Stimulated activated naive B cell treated with anti-CD40 and anti-IgM and Interleukin-4, amounts not matched to agents 10 μg/mL and 1 μg/mL and 100 μg/mL, for 72 hours (primary cell): ENCODE measurements at places on chromosomes 1 and 21.

GRCh38 chr1:92136341-92136740, 56.2 kb downstream of the BTBD8 start:
- DNase-seq, result no peak

- DNase-seq, result no peak
Measured at GRCh38 chr1:35539073-35539823, 18.0 kb downstream of the KIAA0319L start.

GRCh38 chr1:226532553-226532952, 16.0 kb upstream of the STUM start:
- DNase-seq, result no peak

DNA sequence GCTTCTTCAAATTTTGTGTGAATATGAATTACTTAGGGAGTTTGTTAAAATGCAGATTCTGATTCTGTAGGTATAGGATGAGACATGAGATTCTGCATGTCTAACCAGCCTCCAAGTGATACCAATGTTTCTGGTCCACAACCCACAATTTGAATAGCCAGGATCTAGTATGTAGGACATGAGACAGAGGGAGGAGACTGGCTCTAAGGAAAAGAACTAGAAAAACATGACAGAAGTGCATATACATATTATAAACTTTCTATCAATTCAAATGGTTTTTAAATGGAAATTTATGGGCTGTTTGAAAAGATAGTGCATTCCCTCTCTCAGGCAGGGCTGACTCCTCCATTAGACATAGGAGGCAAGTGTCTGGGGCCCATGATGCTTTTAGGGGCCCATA, 33.9 kb upstream of the NPL start:
- DNase-seq, result no peak

- DNase-seq, result no peak
Measured at GRCh38 chr1:210750468-210750867, 383.5 kb downstream of the KCNH1 start.

DNA sequence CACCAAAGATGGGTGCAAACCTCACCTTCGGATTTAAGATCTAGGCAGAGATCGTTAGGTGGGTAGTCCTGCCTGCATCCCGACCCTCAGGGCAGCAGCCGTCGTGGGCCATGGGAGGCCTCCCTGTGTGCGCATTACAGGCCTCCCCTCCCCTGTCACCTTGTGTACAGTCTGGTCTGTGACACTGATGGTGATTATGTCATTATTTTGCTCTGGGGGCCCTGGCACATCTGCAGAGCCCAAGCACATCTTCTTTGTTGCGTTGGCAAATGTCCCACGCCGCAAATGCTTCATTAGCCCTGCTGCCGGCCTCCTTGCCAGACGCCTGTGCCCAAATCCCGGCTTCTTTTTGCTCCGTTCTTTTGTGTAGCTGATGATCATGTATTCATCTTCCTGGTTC, 31.7 kb downstream of the PROX1 start:
- DNase-seq, result no peak

DNA sequence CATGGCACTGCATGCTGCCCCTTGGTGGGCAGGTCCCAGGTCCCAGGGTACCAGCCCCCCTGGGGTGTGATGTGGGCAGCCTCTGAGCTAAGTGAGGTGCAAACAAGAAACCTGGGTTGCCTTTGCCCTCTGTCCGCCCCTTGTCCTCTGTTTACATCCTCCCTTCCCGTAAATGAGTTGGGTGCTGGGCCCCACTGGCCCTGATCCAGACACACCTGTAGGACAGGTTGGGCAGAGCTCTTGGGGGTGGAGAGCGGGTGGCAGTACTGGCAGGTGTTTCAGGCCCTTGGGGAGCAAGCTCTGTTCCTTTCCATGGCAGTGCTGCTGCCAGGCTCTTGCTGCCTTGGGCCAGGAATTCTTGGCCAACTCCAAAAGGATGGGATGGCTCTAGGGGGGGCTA, 35.8 kb downstream of the ELF3 start:
- DNase-seq, result no peak

DNA sequence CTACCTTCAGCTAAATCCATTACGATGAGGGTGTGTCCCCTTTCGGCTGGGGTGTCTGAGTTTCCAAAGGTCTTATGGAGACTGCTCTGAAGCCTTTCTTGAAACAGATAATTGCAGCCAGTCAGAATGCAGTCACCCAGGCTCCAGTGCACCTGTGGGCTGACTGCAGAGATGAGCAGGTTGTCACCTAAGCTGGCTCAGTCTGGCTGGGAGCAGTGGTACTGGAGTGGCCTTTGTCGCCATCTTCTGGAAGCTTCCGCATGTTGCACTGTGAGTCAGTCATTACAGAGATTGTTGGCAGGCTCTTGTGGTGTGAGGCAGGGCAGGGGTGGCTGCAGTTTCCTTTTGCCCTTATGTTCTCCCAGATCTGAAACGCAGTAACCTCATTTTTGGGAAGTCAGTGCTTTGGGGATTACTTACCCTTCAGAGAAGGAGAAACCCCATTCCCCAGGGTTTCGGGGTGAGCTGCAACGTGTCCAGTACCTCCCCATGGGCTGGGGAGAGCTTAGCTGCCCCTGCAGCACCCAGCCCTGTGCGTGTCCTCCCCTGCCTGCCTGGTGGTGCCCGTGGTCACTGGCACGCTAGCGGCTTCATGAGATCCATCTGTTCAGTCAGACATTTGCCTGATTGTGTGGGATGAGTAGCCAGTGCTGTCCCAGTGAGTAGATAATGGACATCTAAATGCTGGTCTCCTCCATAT, 48.0 kb downstream of the SMYD2 start:
- DNase-seq, result peak; percentile 60

DNA sequence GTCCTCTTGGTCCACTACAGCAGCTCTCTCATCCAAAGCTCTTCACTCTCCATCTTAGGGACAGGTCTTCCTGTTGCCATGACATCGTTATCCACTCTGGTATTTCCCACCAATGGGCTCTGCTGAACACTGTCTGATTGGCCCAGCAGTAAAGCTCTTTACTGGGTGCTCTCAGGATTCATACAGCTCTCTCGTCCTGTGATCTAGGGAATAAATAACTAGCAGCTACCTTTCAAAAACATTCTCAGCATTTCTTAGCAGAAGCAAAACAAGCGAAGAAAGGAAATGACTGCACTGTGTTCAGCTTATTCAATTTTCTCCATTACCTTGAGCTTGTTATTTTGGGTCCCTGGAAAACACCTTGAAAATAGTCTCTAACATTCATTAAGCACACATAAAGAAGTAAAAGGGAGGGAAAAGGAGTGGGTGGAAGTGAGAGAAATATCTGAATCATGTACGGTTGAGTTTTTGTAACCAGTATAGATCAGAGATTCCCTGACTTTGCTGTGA, 163.4 kb upstream of the SGIP1 start:
- peak; percentile 45 for DNase-seq

- no peak for DNase-seq
Measured at GRCh38 chr21:46226920-46227599, 1.5 kb downstream of the LSS start.

- DNase-seq, result no peak
Measured at GRCh38 chr21:44084496-44085241, 22.5 kb upstream of the PWP2 start.

DNA sequence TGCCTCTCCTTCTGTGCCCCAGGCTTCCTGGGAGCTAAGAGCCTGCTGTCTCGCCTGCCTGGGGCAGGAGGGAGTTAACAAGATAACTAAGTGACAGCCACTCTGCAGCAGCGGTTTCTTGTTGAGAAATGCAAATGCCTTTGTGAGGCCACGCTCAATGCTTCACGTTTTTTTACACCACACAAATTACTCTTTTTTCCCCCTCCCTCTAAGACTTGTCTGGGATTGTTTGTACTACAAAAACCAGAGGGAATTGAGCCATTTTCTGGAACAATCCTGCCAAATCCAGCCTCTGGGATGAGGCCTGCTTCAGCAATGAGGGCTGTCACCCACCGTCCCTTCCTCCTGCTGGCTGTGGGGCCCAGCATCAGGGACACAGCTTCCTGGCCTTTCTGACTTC, 119.6 kb downstream of the ACTL8 start:
- DNase-seq, result no peak

DNA sequence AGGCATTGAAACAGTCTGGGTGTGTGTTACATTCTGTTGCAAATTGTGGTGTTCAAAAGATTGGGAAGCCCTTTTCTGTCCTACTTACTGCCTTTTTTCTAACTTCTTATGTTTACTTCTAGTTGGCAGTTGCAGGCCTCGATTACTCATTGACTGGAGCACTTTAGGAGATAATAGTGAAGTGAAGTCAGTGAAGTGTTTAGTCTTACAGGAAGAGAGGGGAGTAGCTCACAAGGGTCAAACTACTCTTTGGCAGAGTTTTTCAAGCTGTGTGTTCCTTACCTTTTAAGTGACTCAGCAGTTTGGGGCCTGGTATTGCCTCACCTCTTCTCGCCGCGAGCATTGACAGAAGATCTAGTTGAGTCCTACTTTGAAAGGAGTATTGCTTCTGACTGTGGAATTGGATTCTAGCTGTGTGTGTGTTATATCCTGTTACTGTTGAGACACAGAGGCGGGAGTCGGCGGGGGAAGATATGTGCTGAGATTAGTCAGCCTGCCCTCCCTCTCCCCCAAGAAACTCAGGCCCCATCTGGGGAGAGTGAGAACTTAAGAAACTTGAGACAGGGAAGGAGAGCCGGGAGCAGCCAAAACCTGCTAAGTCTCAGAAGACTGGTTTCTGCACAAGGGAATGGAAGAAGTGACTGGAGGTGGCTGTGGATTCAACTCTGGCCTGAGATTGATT, 19.3 kb downstream of the AHCYL1 start:
- no peak for DNase-seq

GRCh38 chr1:41611932-41612450, 127.5 kb upstream of the EDN2 start:
- no peak for DNase-seq

- DNase-seq, result no peak
Measured at GRCh38 chr1:216332462-216332861, 90.8 kb downstream of the USH2A start.

DNA sequence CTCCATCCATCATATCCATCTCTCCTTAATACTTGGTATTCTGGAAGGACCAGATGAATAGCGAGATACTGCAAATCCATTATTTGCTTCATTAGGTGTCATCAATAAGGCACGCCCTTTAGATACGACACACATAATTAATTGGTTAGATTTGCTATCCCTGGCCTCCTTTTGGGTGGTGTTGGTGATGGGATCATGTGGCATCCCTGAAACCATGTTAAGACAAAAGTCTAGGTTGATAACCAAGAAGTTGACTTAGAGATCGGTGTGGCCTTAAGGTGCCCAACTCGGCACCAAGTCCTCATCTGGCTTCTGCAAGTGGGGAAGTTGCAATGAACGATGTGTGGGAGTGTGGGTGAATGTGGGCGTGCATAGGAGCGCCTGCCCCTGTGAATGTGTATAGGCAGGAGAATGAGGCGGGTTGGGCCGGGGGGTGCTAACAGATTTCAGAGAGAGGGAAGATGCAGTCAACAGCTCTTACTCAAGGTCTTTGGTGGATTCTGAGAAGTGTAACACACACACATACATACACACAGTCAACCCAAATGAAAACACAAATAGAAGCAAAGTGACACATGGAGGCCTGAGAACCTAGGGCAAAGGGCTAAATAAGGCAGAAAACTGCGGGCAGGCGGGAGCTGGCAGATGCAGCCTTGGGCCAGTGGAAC, 415.7 kb upstream of the ESRRG start:
- DNase-seq, result no peak

- DNase-seq, result no peak
Measured at GRCh38 chr1:160256396-160257046, 5.8 kb downstream of the DCAF8 start.

- no peak for DNase-seq
Measured at GRCh38 chr1:39115271-39116110, 89.0 kb upstream of the MACF1 start.

DNA sequence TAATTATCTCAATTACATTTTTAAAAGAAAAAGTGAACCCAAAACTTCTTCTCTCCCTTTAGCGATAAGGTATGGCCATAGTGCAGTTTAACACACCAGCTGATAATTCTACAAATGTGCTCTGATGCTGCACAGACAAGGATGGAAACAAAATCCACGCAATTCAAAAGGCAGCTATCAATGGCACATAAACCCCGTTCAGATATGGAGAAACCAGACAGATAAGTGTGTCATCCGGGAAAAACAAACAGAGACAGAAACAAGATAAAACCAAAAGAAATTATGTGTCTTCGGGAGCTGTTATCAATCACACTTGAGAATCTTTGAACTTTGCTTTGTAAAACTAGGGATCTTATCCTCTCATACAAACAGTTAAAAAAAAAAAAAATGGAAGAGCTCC, 73.6 kb downstream of the SIPA1L2 start:
- no peak for DNase-seq

DNA sequence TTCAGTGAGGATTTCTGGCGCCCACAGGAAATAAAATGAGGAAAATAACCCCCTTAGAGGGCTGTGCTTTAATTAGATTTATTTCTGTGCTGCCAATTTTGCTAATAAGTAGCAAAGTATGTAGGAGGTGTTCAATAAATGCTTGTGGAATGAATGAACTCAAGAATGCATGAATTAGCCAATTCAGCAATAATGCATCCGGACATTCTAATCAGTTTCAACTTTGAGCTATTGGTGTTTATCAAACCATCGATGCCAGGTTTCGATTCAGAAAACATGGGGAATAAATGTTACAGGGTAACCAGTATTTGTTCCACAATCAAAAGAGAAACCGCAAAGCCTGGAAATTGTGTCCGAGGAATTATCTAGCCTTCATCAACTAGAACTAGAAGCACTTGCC, 353.2 kb downstream of the NTNG1 start:
- no peak for DNase-seq

DNA sequence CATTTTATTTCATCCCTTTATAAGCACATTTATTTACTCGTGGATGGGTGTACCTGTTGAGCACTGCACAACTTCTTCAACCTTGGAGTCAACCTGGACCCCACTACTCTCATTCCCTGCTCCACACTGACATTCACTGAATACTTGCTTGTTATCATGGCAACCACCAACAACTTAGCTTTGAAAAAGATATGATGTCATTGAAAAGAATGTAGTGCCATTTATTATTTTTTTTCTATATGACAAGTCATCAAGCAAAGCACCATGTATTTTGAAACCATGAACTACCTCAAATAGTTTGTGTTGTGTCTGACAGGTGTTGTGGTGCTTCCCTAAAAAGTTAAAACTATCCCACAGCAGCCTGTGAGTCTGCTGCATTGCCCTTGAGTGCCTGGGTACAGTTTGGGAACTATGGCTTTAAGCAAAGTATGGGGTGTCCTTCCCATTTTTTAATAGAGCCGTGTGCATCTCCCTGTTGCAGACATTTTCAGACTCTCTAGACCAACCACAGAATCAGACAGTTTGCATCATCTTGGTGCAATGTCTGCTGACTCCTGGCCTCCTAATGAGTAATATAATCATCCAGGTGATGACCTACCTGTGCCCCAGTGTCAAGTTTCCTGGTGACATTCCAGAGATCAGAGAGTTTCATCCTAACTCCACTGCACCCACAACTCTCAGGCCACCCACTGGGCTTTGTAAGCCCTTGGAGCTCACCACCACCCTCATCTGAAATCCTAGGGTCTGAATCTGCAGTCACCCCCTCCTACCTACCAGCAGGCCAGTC, 339.7 kb upstream of the PROX1 start:
- no peak for DNase-seq
